Stomach (tissue), 19 donors: ENCODE measurements at places on chromosomes 3 and 15. TPM values are rescaled to one million over a fixed set of nuclear protein-coding genes. Genes with fewer than 3 reads are reported as not detected.

- peak; percentile 74 for DNase-seq
Measured at GRCh38 chr15:68816795-68817303, 3.8 kb downstream of the ANP32A start.

- no peak for DNase-seq
Measured at GRCh38 chr3:132592216-132592615, 4.9 kb upstream of the ACKR4 start.

DNA sequence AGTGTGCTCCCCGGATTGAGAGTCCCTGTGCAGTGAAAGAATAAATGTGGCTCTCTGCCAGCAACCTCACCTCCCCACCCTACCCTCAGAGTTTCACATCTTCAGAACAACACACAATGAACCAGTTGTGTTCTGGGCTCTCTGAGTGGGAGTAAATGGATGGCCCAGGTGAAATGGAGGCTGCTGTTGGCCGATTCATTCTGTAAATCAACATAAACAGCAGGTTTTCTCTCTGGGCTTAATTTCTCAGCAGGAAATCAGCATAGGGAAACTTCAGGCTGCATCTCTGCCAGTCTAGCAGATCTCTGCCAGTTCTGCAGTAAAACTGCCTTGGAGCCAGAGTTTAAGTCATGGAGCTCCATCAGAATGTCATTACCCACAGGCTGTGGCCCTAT lies 54.6 kb upstream of the FURIN start:
- peak; percentile 16 for DNase-seq

GRCh38 chr3:159253860-159254259 lies 452.0 kb downstream of the MFSD1 start:
- DNase-seq = no peak

- DNase-seq = peak; percentile 42
Measured at GRCh38 chr3:49296781-49297411, 19.9 kb upstream of the C3orf62 start.

LRIG1 gene
- total RNA-seq = 85.8 TPM

CCDC13 gene
- total RNA-seq = 31.7 TPM

SYNM gene
- total RNA-seq = 203 TPM
